GM18507 (cell line): ENCODE measurements at places on chromosomes 7 and 10.

DNA sequence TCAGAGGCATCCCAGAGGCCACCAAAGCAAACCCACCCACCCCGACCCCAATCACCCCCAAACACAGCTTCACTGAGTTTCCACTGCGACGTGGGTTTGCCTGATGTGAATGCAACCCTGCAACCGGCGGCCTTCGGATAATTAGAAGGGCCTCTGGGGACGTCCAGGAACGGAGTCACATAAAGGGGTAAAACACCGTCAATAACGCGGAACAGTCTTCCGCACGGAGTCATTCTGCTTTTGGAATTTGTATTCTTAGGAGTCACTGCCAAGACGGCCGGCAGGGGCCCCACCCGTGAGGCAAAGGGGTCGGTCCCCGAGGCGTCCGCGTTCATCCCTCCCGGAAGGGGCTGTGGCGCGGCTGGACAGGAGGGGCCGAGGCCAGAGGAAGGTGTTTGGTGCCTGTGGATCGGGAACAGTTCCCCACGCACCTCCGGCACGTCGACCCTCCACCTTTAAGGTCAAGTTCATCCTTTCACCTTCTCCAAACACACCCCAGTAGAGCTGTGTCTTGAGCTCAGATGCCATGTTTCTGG lies 36.7 kb upstream of the PDGFA start:
- no peak for DNase-seq

- no peak for DNase-seq
Measured at GRCh38 chr7:26853788-26854393, 10.5 kb downstream of the SKAP2 start.

GRCh38 chr10:78255796-78256638 lies 222.4 kb downstream of the RPS24 start:
- DNase-seq = no peak

DNA sequence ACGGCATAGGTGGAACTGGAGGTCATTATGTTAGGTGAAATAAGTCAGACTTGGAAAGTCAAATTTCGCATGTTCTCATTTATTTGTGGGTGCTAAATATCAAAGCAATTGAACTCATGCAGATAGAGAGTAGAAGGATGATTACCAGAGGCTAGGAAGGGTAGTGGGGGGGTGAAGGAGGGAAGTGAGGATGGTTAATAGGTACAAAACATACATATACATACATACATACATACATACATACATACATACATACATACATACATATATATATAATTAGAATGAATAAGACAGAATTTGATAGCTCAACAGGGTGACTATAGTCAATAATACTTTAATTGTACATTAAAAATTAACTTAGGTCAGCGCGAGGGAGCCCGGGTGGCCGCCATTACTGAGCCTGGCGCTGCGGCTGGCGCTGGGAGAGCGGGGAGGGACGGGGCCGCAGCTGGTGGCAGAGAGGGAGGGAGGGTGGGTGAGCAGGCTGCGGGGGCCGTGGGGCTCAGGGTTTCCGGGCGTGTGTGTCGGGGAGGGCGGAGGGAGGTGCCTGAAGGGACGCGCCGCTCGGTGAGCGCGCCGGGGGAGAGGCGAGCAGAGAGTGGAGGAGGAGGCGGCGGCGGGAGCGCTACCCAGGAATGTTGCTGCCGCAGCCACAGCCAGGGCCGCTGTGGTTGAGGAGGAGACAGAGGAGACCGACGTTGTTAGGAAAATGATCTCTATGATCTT lies 85.8 kb upstream of the EGFR start:
- no peak for DNase-seq

GRCh38 chr10:62039954-62040353 lies 138.5 kb downstream of the ARID5B start:
- no peak for DNase-seq
